Stimulated activated CD4-positive, alpha-beta T cell treated with anti-CD3 and anti-CD28 coated beads, Interleukin-15, amount 100 ng/mL, for 1 hour (primary cell): ENCODE measurements at places on chromosomes 1 and 21.

GRCh38 chr1:162470216-162470615, 27.4 kb upstream of the UHMK1 start:
- DNase-seq, result no peak

GRCh38 chr1:225999227-225999911, at the start of gene SDE2:
TSS of gene SDE2 (minus strand) at chr1:225999343. CDS start at chr1:225999312, 31 bp downstream.
- peak; percentile 99 for DNase-seq

- no peak for DNase-seq
These were observed 102.8 kb upstream of the C1orf21 start for GRCh38 chr1:184283999-184284398.

DNA sequence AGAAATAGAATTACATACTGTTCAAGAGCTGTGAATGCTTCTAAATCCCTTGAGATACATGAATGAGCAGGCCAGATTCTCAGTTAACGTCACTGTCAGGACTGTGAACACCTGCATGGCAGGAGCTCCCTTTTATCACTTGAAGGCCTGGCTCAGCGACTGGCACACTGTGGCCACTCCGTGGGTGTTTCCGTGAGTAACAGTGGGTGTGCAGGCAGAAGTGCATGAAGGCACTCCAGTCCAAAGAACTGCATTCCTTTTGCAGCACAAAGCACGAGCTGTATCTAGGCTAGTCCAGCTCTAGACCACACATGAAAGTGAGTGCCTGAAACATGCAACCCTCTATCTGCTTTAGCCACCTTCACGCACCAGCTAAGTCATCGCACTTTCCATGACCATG, 9.6 kb upstream of the SIM2 start:
- no peak for DNase-seq

DNA sequence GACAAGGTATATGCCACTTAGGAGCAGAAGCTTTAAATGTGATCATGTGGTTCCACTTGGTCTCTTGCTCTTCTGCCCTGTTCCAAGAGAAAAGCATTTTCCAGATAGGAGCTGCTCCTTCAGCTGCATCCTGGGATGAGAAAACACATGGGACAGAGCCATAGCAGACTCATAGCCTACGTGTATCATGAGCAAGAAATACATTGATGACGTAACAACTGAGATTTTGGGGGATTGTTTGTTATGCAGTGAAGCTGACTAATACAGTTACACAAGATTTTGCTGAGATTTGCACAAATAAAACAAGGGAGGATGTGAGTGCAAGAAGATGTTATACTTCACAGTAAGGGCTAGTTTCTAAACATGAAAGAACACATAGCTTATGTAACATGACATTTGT, 36.0 kb upstream of the IRF2BP2 start:
- no peak for DNase-seq

DNA sequence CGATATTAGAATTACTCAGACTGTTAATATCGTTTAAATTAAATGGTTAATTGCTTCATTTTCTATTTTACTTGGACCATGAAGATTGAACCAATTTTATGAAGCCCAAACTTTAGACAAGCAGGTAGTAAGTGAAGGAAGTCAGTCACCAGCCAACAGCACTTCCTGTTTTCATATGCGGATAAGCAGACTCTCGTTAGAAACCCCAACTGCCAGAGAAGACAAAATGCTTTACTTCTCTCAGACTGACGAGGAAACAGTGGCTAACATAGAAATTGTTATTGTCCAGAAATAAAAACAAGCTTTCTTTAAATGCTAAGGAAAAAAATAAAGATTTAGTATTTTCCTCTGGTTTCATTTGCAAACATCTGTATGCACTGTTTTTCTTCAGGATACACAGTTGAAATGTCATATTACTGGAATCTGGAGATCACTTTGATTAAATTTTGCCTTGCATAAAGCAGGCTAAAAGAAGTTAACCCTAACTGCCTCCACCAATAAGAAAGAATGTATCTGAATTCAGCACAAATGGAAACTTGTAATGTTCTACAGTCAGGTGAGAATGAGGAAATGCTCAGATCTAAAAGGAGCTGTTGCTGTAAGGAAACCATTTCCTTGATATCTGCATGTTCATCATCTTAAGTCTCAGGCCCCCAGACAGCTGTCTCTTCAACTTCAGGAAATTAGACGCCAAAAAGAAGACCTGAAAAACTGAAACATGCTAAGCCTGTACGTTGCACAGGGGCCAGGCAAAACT, 129.8 kb upstream of the SAMSN1 start:
- no peak for DNase-seq

GRCh38 chr1:107677697-107678096, 287.3 kb downstream of the VAV3 start:
- no peak for DNase-seq

- no peak for DNase-seq
These were observed 55.1 kb downstream of the PRDX6 start for GRCh38 chr1:173532237-173532636.

DNA sequence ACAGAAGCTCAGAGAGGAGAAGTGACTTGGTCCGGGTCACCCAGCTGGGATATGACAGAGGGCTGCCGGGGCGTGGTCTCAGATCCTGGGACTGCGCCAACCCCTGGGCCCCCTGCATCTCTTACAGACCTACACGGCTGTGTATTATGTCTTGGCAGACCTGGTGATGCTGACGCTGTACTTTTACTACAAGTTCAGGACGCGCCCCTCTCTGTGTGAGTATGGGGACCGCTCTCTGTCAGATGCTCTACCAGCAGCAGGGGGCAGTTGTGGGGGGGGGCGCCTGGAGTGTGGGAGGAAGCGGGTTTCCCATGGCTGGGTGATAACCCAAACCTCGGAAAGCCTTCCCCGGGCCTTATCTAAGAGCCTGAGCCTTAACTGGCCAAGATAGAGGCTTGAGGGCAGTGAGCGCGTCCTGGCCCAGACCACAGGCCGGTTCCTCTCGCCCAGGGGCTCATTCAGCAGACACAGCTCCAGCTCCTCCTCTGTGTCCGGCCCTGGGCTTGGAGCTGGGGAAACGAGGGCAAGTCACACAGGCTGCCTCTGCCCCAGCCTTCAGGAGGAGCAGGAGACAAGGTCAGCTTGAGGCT, 13.3 kb downstream of the SLC66A1 start:
- no peak for DNase-seq

- no peak for DNase-seq
These were observed 30.4 kb downstream of the WNT9A start for GRCh38 chr1:227917081-227917950.

- no peak for DNase-seq
These were observed 46.0 kb downstream of the USP24 start for GRCh38 chr1:55169126-55169525.

DNA sequence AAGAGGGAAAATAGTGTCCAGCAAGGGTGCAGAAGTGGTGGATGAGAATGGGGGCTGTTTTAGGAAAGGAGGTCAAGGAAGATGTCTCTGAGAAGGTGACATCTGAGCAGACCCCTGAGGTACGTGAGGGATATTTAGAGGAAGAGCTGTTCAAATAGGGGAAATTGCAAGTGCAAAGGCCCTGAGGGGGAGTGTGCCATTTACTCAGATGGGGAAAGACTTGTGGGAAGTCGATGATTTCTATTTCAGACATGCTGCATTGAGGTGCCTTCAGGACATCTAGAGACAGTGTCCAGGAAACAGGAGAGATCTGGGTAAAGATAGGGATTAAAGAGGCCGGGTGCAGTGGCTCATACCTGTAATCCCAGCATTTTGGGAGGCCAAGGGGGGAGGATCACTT, 10.4 kb upstream of the ADGRB2 start:
- DNase-seq, result no peak

DNA sequence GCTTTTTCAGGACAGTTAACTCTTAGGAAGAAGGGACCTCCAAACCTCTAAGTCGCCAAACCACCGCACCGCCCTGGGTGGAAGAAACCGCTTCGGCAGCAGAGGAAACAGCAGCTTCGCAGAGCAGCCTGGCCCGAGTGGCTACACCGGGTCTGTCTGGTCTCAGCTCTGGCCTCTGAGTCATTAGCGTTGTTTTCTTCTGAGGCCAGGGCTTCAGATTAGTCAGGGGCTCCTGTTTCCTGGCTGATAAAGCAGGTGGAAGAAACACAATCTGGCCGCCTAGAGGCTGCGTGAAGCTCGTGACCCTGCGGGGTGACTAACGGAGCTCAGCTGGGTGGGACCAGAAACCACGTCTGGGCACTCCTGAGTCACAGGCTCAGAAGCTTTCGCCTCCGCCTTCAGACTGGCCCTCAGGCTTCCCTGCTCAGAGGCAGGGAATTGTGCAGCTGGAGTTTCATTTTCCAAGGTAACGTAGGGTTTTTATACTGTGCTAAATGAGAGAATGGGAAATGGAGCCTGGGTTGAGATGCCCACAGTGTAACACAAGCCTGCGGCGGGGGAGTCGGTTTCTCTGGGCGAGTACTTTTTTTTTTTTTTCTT, 44.9 kb downstream of the CHAF1B start:
- DNase-seq, result peak; percentile 44

DNA sequence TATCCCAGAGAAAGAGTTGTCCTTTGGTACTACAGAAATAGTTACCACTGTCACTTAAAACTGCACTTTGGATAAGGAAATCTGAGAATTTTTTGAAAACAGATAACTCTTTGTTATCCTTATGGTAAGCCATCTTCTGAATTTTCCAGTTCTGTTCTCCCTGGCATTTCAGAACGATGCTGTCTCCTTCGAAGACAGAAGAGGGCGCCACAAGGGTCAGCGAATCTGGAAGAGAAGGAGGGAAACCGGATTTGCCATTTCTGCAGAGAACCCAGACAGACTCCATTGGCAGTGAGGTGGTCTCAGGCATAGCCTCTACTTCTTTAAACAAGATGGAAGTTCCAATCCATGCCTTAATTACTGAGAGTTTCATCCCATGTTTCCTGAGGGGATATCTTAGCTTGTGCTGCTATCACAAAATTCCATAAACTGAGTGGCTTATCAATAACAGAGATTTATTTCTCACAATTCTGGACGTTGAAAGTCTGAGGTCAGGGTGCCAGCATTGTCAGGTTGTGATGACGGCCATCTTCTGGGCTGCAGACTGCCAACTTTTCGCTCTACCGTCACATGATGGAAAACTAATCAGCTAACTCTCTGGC, 6.4 kb downstream of the FCRL2 start:
- DNase-seq, result no peak

GRCh38 chr21:27515676-27516075, 548.8 kb upstream of the ADAMTS5 start:
- DNase-seq, result no peak
